Cardiac muscle cell (in vitro differentiated cells and primary cell): ENCODE measurements at places on chromosomes 13 and 19. TPM values are rescaled to one million over a fixed set of nuclear protein-coding genes. Genes with fewer than 3 reads are reported as not detected.

DNA sequence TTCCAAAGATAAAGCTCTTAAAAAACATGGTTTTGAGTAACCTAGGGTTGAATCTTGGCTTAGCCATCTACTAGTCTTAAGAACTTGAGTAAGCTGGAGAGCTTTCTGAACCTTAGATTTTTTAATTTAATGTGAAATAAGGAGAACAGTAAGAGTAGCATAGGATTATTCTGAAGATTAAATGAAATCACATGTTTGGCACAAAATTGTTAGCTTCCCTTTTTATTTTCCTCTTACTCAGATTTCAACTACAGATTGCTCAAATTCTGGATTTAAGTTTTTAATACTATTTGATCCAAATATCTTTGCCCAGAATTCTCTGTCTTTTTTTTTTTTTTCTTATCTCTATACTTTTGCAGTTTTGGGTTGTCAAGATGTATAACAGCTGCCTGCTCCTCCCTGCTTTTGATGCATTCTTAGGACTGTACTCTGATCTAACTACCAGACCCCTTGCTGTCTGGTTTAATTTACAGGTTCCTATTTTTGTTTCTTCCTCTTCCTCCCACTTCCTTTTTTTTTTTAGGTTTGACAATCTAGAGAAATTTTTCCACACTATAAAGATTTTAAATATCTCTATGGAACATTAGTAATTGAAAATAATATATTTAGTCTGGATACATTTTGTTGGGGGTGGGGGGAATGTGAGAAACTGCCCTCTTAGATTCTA, 12.3 kb downstream of the POMP start:
- no peak for DNase-seq

PABPC3 gene
- total RNA-seq: 0.04 TPM in 1 of 2 replicates, not detected in the other

SPPL2B gene
- 95.3 and 132 TPM in 2 replicates for total RNA-seq

GRCh38 chr13:72884101-72884500, 102.2 kb downstream of the PIBF1 start:
- DNase-seq: no peak

DNA sequence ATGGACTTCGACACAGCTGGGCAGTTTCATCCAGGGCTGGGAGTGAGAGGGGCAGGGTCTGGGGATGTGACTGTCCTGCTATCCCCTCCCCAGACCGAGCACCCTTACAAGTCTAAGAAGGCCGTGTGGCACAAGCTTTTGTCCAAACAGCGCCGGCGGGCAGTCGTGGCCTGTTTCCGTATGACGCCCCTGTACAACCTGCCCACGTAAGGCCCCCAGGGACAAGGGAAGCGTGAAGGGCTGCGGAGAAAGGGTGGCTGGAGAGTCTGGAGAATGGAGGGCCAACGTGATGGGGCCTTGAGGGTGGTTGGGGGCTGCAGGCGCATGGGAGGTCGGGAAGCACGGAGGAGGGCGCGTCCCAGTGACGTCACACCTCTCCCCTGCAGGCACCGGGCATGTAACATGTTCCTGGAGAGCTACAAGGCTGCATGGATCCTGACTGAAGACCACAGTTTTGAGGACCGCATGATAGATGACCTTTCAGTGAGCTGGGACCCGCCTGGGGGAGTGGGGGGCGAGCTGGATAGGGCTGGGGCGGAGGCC, 89.5 kb downstream of the MAP4K1 start:
- DNase-seq: no peak

- DNase-seq: no peak
Measured at GRCh38 chr13:29926098-29926476, 75.7 kb upstream of the UBL3 start.

GRCh38 chr19:51161266-51161665, 19.2 kb downstream of the SIGLEC7 start:
- DNase-seq: no peak

DNA sequence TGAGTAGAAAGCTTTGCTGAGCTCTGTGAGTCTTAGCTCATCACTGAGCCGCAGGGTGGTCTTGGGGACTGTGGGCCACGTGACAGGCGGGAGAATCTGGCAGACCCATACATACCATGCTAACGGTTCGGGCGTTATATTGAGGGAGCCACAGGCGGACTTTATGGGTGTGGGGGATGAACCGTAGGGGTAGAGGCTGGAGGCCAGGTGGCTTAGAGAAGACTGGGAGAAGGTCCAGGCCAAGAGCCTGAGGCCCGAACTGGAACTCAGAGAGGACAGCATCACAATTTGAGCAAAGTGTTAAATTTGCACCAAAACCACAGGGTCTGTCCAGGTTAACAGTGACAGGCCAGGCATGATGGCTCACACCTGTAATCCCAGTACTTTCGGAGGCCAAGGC, 15.3 kb upstream of the ATF5 start:
- no peak for DNase-seq

KLHL1 gene
- not detected in 2 replicates for total RNA-seq

ZNF222 gene
- total RNA-seq: 5.1 and 11.6 TPM in 2 replicates

KCTD4 gene
- total RNA-seq: not detected in 2 replicates

DNA sequence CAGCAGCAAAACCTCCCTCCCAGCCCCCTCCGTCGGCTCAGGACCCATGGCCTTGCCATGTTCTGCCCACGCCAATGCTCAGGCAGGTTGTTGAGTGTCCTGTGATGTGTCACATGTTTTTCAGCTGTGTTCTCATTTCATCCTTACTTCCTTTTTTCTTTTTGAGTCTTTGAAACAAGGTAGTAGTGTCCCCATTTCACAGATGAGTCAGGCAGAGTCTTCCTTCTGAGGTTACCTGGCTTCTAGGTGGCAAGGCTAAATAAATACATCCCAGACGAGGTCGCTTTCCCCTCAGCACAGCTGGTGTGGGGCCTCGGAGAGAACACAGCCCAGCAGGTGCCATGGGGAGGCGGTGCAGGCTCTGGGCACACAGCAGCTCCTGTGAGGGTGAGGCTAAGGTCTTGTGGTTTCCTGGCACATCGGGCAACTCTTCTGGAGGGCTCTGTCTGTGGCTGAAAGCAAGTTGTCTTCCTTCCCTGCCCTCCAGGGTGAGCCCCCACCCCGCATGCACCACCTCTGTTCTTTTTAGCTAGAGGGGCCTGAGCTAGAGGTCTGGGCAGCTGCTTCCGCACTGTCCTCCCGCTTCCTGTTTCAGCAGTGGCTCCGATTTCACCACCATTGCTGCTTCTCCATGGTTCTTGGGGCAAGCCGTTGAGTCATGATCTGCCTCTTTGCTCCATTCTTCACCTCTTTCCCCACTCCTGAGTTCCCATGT, 15.1 kb downstream of the PRAM1 start:
- DNase-seq: no peak

- DNase-seq: no peak
Measured at GRCh38 chr13:43180837-43181236, 157.5 kb downstream of the DNAJC15 start.

- DNase-seq: no peak
Measured at GRCh38 chr13:87129602-87130300, 541.4 kb upstream of the SLITRK5 start.

CASP14 gene
- total RNA-seq: not detected in 2 replicates

CCL25 gene
- total RNA-seq: not detected in 2 replicates

GRCh38 chr13:109728791-109729731, 57.3 kb downstream of the IRS2 start:
- DNase-seq: peak; percentile 33

DNA sequence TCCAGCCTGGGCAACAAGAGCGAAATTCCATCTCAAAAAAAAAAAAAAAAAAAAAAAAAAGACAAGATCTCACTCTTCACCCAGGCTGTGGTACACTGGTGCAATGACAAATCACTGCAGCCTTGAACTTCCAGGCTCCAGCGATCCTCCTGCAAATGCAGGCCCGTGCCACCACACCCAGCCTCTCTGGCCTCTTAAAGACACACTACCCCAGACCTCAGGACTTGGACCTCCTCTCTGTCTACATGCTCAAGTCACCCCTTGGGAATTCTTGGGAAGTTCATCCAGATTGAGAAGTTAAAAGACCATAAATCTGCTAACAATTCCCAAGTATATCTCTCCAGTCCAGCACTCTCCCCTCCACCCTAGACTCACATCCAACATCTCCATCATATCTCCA, 10.6 kb upstream of the HIPK4 start:
- no peak for DNase-seq

DNA sequence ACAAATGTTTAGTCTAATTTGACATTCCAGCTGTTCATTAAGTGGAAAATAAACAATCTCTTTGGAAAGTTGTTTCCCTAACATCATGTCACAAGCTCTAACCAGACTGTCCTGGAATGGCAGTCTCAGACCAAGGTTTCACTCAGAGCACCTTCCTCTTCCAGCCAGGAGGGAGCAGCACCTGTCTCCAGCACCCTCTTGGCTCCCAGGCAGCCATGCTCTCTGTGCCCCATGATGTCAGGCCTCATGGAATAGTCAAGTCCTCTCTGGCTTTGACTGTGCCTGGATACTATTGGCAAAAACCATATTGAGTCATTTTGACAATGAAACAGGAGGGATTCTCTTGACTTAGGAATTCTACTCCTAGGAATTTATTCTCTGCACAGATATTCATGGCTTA, 171.4 kb downstream of the OXGR1 start:
- DNase-seq: peak; percentile 7

DNA sequence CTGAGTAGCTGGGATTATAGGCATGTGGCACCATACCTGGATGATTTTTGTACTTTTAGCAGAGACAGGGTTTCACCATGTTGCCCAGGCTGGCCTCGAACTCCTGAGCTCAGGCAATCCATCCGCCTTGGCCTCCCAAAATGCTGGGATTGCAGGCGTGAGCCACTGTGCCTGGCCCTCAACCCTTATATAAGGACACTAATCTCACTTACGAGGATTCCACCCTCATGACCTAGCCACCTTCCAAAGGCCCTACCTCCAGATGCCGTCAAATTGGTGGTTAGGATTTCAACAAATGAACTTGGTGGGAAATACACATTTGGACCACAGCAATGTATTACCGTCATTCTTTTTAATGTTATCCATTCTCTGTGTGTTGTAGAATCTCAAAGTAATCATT, 61.0 kb downstream of the ING1 start:
- no peak for DNase-seq

DNA sequence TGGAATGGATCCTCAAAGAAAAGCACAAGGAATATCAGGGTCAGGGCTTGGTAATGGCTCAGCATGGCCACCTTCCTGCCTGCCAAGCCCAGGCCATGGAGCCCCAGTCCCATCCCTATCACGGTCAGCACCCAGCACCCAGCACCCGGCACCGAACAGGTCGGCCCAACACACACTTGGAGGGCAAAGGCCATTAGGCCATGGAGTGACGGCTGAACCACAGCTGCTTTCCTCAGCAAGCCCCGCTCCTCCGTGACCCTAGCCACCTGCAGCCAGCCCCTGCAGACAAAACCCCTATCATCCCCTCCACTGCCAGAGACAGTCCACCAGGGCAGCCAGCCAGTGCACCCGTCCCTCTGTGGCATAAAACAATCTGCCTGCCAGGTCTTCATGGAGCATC, 20.6 kb downstream of the PEPD start:
- DNase-seq: no peak

- no peak for DNase-seq
Measured at GRCh38 chr13:31955741-31956140, 75.8 kb upstream of the FRY start.

LPAR2 gene
- total RNA-seq: 29.7 and 39.9 TPM in 2 replicates

DNA sequence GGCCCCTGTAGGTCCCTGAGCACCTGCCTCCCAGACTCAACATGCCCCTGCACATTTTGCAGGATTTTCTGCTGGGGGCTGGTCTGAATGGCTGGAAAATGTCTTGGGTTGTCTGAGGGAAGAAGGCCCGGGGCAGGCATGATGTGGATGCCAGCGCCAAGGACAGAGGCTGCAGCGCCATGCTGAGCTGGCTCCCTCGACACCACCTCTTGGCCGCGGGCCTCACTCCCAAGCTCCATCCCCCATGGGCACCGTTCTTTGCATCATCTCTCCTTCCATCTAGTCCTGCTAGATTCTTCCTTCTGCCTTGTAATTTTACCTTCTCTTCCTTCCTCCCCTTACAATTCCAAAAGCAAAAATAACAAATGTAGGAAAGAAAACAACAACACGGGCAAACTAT, 70.6 kb downstream of the ZIC5 start:
- no peak for DNase-seq

DNA sequence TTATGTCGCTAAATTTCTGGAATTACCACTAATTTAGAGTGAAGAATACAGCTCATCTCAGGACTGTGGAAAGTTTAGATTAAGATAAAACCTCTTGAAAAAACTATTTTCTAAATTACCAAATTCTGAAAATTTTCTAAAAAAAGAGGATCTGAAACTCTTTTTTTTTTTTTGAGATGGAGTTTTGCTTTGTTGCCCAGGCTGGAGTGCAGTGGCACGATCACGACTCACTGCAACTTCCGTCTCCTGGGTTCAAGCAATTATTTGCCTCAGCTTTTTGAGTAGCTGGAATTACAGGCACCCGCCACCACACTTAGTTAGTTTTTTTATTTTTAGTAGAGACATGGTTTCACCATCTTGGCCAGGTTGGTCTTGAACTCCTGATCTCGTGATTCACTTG, 16.6 kb upstream of the ZNF253 start:
- no peak for DNase-seq

DNA sequence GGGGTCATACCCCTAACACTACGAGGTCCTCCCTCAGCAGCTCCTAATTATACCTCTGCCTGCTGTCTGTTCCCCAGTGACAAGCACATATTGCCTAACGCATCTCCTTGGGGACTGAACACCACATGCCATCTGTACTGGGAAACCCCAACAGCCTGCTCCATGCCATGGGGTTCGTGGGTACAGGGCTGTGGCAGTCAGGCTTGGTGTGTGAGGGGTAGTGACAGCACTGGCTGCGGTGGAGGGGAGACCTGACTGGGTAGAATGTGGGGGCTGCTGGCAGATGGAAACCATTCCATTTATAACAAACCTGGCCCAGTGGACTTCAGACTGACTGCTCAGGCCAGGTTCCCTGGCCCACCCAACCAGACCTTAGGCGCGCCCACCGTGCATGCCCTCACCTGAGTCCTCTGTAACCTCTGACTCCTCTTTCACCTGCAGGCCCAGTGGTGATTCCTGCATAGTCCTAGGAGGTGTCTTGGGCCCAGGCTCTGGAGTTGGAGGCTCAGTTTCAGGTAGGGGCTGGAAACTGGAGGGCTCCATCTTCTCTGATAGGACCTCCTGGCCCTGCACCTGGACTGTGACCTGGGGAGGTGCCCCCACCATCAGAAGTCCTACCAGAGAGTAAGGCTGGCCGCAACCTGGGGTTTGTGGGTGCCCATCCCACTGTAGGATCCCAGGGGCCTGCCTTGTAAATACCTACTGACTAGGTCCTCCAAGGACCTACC, 3.0 kb downstream of the MZF1 start:
- no peak for DNase-seq

ATP4B gene
- total RNA-seq: not detected in 2 replicates
